Progenitor cell of endocrine pancreas (in vitro differentiated cells): ENCODE measurements at places on chromosomes 3 and 15.

GRCh38 chr3:120438665-120439370 lies 12.0 kb downstream of the FSTL1 start:
- H3K27ac ChIP-seq, result peak overlapping the region; percentile 65
- no peak for DNase-seq
- peaks cover 12% of the 10 kb centered on the region for H3K36me3 ChIP-seq
- H3K4me3 ChIP-seq, result no peak overlapping the region

GRCh38 chr3:167521006-167521355 lies 47.1 kb upstream of the SERPINI2 start:
- no peaks in the 10 kb centered on the region for H3K4me1 ChIP-seq
- H3K27ac ChIP-seq, result no peak overlapping the region
- H3K4me3 ChIP-seq, result no peak overlapping the region
- peaks cover 3% of the 10 kb centered on the region for H3K36me3 ChIP-seq
- H3K27me3 ChIP-seq, result no peaks in the 10 kb centered on the region
- no peak for DNase-seq

GRCh38 chr15:73022161-73022560 lies 30.1 kb upstream of the NEO1 start:
- H3K36me3 ChIP-seq, result no peaks in the 10 kb centered on the region
- peaks cover 2% of the 10 kb centered on the region for H3K4me1 ChIP-seq
- DNase-seq, result no peak
- H3K4me3 ChIP-seq, result no peak overlapping the region
- H3K27ac ChIP-seq, result no peak overlapping the region

GRCh38 chr3:169771497-169772304 lies 1.5 kb upstream of the MYNN start:
- H3K36me3 ChIP-seq, result peaks cover 4% of the 10 kb centered on the region
- peak; percentile 50 for DNase-seq
- H3K27ac ChIP-seq, result peak overlapping the region; percentile 99
- peak overlapping the region; percentile 99 for H3K4me3 ChIP-seq
- H3K4me1 ChIP-seq, result peaks cover 16% of the 10 kb centered on the region

DNA sequence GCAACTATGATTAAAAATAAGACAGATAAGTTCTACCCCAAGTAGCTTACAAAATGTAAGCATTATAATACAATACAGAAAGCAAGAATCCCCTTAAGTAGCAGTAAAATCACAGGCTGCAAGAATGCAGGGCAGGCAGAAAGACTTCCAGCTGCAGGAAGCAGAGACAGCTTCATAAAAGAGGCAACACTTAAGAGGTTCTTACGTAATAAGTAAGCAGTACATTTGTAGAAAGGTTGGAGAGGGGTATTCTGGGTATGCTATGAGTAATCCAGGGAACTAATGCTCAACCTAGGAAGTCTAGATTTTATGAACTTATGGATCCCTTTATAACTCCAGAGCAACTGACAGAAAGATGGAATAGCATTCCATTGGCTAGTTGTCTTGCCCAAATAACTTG lies 151.6 kb downstream of the IL5RA start:
- H3K36me3 ChIP-seq, result no peaks in the 10 kb centered on the region
- H3K4me1 ChIP-seq, result no peaks in the 10 kb centered on the region
- H3K27ac ChIP-seq, result no peak overlapping the region
- no peaks in the 10 kb centered on the region for H3K27me3 ChIP-seq
- no peak overlapping the region for H3K4me3 ChIP-seq
- DNase-seq, result no peak

- H3K36me3 ChIP-seq, result no peaks in the 10 kb centered on the region
- peaks cover 60% of the 10 kb centered on the region for H3K27me3 ChIP-seq
- DNase-seq, result peak; percentile 18
Measured at GRCh38 chr3:45145681-45146614, at the start of gene CDCP1. CDCP1 (minus strand) TSS chr3:45146378; CDS start chr3:45146287, 91 bp downstream.

DNA sequence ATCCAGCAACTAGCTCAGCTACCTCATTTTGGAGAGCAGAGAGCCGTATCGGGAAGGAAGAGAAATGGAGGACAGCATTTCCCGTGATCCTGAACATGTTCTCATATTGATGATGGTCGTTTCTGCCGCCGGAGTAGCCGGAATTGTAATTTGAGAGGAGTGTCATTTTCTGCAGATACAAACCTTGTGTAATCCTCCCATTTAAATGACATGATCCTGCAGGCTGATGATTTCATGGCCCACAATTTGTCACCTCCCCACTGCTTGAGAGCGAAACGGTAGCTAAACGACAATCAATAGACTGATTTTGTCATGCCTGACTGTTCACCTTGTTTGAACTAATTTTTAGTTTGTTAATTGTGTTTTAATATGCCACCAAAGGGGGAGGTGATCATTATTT lies 126.5 kb upstream of the CNTN6 start:
- H3K27ac ChIP-seq, result no peak overlapping the region
- no peaks in the 10 kb centered on the region for H3K4me1 ChIP-seq
- no peak for DNase-seq
- H3K4me3 ChIP-seq, result no peak overlapping the region
- no peaks in the 10 kb centered on the region for H3K27me3 ChIP-seq

DNA sequence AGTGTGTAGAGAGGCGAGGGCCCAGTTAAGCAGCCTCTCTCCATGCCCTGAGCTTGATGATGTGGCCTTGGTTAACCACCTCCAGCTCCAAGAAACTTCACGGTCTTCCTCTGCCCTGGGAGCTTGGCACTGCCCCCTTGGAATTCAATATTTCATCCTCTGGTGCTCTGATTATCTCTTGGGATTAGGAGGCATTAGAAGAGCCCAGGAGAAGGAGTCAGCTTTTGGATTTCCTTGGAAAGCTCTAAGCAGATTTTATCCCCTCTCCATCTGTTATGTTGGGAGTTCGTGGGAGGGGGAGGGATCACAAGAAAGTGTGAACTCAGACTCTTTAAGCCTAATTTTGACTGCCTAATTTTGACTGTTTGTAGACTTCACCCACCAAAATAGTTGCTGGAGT lies 132.7 kb upstream of the AGBL1 start:
- H3K36me3 ChIP-seq, result no peaks in the 10 kb centered on the region
- no peak for DNase-seq
- H3K4me1 ChIP-seq, result no peaks in the 10 kb centered on the region
- H3K27ac ChIP-seq, result no peak overlapping the region

DNA sequence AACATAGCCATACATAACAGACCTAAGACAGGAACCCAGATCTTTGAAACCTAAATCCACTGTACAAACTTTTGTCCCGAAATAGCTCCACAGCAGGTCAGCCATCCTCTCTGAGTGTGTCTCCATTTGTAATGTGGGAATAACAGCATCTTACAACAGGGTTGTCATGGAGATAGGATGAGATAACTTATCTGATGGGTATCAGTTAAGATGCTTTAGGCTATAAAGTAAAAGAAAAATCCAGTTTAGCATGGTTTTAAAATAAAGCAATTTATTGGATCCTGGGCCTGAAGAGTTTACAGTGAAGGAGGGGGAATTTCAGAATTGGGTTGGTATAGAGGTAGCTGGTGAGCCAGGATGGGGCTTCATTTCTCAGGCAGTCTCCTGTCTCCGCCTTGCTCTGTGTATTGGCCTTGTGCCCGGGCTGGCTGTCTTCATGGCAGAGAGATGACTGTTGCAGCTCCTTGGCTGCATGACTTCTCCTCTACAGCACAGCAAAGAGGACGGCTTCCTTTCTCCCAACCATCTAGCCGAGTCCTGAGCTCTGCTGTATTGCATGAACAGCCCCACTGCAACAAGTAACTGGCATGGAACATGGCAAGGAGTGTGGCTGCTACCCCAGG lies 131.9 kb upstream of the PROK2 start:
- H3K4me1 ChIP-seq, result peaks cover 8% of the 10 kb centered on the region
- no peak for DNase-seq
- H3K27me3 ChIP-seq, result no peaks in the 10 kb centered on the region

- peaks cover 8% of the 10 kb centered on the region for H3K4me1 ChIP-seq
- no peak for DNase-seq
- no peak overlapping the region for H3K4me3 ChIP-seq
- peaks cover 51% of the 10 kb centered on the region for H3K27me3 ChIP-seq
- no peak overlapping the region for H3K27ac ChIP-seq
Measured at GRCh38 chr3:115624901-115625300, 1.6 kb downstream of the GAP43 start.

DNA sequence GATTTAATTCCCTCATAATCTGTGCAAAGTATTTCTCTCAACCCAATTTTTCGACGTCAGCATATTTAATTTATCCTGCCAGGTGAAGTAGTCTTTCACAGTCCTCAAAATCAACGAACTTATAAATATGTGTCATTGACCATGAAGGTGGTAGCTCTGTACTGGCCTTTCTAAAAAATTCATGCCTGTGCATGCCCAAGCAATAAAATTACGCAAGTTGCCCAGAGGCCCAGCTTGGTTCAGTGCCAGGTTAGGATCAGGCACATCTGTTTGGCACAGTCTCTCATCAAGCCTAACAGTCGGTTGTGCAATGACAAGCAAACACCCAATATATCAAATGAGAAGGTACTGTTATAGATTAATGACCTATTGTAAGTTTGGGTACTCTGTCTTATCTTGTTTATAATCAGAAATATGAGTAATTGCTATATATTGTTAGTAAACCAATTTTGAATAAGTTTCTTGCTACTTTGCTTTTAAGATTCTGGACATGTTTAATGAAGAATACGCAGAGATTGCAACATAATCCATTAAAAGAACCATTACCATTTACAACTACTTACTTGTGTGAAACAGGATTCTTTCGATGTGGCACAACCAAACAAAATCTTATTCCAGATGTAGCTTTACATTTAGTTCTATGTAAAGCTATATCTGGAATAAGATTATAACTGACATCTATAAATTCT lies 159.0 kb upstream of the IL12A start:
- no peaks in the 10 kb centered on the region for H3K36me3 ChIP-seq
- H3K4me3 ChIP-seq, result no peak overlapping the region
- H3K27ac ChIP-seq, result no peak overlapping the region
- H3K27me3 ChIP-seq, result peaks cover 8% of the 10 kb centered on the region

DNA sequence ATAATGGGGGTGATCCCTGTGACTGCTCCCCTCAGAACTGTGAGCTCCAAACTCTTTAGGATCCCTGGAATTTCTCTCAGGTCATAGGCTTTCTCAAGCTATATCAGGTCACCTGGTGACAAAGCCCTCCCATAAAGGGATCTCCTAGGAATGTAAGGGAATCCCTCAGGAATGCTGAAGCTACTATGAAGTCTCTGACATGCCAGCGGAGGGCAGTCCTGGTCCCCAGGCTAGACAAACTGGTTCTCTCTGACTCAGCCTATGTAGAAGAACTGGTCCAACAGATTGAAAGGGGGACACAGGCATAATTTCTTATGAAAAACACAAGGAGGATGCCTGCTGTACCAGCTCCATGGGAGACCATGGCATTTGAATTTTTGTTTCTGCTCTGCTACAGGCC lies 6.7 kb downstream of the LPCAT4 start:
- no peak overlapping the region for H3K4me3 ChIP-seq
- peaks cover 12% of the 10 kb centered on the region for H3K36me3 ChIP-seq
- H3K4me1 ChIP-seq, result no peaks in the 10 kb centered on the region
- H3K27ac ChIP-seq, result no peak overlapping the region
- H3K27me3 ChIP-seq, result no peaks in the 10 kb centered on the region
- DNase-seq, result no peak
